Fibroblast of skin of right quadriceps (primary cell): ENCODE measurements at places on chromosomes 3 and 15.

DNA sequence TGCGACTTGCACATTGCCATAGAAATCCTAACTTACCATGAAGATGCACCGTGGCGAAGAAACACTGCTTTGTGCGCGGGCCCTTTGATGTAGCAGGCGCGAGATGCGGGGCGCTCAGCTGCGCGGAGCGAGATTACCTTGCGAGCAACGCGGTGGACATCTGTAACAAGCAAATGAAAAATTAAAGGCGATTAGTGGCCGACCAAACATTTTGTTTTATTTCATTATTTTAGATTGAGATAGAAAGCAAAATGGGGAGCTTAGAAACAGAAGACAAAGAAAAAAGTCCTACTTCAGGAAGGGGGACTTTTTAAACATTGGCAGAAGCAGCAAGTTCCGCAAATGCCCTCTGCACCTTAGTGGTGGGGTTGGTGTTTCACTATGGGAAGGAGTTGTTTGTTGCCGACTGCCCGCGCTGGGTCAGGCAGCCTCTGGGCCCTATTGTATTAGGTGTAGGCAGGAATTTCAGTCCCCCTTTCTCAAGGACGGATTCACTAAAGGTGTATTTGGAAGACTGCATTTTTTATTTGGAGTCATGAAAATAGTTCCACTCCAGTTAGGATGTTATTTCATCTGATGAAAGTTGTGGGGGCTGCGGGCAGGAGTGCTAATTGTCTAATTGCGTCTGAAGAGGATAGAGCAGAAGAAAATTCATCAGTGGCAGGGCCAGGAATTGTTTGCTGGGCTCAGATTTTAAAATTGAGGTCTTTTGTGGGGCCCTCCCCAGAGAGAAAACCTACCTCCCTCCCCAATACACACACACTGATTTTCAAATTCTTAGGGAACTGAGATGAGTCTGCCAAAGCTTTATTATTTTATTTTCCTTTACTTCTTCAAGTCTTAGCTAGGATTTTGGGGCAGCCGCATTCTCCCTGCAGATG, 17.4 kb downstream of the ZIC4 start:
- no peak for DNase-seq

DNA sequence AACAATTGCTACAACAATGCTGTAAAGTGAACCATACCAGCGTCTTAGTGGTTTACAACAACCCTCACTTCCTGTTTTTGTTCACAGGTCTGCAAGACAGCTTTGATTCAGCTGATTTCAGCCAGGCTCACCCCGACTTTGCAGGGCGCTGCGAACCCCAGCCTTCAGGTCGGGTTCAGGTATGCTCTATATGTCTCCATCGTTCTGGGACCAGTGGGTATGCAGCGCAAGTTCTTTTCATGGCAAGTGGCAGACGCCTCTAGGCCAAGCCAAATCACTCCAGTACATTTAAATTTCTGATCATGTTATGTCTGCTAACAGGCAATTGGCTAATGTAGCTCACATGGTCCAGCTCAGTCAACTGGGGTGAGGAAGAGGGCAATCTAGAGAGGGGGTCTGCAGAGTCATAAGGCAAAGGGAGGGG, 52.4 kb upstream of the RGMA start:
- no peak for DNase-seq

DNA sequence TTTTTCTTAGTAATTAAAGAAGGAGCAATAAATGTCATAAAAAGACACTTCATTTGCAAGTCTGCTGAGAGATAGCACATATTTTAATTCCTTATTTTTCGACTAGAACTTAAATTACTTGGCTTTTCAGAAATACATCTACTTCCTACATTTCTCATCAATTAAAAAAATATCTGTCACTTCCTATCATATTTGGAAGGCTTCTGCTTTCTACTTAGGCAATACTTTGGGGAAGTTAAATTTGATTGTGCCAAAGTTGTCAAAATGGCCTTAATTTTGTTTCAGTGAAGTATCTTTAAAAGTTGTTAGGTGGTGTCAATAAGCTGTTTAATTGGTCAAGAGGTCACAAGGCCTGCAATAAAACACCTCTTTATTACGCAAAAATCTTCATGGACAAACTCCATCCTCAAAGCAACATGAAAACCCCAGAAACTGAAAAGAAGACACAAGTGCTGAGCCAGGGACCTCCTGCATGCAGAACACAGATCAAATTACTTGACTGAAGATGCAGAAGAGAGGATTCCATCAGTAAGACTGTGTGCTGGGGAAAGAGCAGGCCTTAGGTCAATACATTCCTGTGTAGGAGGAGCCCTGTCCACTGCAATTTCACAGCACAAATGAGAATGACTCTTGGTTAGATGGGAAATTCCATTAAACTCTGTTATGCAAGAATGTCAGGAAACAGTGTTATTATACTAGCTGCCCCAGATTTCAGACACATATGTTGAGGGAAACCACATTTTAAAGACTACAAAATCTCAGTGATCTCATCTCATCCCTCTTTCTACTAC, 48.0 kb upstream of the FSTL1 start:
- peak; percentile 98 for DNase-seq

DNA sequence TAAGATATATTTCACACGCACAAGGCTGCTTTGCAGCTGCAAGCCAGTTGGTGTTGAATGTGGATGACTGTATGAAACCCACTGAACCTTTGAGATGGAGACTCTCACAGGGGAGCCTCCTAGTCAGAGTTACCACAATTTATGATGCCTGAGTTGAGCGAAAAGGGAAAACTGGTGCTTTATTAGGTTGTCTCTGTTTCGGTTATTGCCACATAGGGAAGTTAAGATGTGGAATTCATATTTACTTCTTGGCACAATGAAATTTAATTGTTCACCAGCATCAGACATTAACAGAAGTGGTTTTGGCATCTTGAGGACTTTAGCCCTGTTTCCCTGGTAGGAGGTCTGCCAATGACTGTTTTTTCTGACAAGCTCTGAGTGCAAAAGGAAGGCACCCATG, 358.2 kb downstream of the SQOR start:
- no peak for DNase-seq

DNA sequence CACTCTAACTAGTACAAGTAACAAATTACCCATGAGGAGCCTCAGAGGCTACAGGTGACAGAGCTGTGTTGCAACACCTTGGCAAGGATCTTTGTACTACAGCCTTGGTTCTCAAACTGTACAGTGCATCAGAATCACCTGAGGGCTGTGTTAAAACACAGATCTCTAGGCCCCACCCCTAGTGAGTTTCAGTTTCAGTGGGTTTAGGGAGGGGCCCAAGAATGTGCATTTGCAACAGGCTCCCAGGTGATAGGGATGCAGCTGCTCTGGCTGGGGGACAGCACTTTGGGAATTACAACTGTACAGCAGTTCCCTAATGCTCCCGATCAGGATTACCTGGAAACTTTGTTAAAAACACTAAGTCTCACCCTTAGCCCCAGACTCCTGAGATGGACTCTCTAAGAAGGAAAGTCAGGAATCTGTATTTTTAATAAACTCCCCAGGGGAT, 66.1 kb upstream of the NR2F2 start:
- no peak for DNase-seq

DNA sequence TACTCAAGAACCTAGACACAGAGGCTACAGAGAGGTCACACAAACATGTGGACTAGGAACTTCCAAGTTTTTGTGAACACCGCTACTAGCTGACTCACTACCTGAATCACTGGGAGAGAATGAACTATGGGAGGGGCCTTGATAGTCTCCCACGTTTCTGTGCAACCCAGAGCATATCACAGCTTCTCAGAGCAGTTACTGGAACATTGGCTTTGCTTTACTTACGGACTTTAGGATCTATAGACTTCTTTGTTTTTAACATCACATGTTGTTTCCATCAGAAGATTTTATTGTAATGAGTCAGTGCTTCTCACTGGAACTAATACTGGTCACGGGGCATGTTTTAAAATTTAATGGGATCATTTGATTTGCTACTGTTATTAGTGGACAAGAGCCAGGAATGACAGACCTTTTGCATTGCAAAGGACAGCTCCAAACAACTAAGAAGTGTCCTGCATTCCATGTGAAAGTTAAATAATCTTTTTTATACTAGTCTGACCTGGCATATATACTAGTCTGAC, 35.6 kb downstream of the RTP4 start:
- DNase-seq: peak; percentile 96

- peak; percentile 31 for DNase-seq
These were observed 10.1 kb upstream of the DCP1A start for GRCh38 chr3:53357458-53357857.

- DNase-seq: no peak
These were observed 5.9 kb upstream of the ABHD10 start for GRCh38 chr3:111972891-111973290.
